ENCODE measurements at places on chromosomes 4 and X.

- DNase-seq, result no peak
Measured at GRCh38 chrX:43661521-43662240, 5.6 kb downstream of the MAOA start.

DNA sequence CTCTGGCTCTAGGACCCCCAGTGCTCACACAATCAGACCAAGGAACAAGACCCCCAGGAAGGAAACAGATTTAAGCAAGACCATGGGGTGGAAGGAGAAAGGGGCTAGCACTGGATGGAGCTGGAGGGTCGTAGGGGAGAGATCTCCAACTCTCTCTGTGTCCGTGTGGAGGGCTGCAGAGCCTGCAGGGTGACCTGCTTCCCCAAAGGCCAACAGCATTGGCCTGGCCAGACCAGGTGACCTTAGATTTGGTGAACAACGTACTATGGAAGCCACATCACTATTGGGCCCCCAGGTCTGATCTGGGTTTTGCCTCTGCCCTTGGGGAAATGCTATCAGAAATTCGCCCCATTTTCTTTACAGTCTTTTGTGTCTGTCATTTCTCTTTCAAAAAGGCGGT, 26.0 kb downstream of the NLGN3 start:
- no peak for DNase-seq

GRCh38 chr4:188263321-188263720, 124.1 kb downstream of the TRIML1 start:
- DNase-seq, result no peak

DNA sequence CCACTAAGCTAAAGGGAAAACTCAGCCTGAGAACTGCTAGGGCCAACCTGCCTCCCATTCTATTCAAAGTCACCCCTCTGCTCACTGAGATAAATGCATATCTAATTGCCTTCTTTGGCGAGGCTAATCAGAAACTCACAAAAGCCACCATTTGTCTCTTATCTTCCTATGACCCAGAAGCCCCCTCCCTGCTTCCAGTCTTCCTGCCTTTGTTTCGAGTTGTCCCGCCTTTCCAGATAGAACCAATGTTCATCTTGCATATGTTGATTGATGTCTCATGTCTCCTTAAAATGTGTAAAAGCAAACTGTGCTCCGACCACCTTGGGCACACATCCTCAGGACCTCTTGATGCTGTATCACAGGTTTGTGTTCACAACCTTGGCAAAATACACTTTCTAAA, 459.8 kb downstream of the FSTL5 start:
- DNase-seq, result no peak

- DNase-seq, result no peak
Measured at GRCh38 chr4:76736414-76736813, 161.5 kb downstream of the SOWAHB start.

- DNase-seq, result no peak
Measured at GRCh38 chr4:89898304-89898716, 3.7 kb downstream of the MMRN1 start.

- DNase-seq, result no peak
Measured at GRCh38 chr4:181608181-181608580, 635.0 kb upstream of the TENM3 start.

DNA sequence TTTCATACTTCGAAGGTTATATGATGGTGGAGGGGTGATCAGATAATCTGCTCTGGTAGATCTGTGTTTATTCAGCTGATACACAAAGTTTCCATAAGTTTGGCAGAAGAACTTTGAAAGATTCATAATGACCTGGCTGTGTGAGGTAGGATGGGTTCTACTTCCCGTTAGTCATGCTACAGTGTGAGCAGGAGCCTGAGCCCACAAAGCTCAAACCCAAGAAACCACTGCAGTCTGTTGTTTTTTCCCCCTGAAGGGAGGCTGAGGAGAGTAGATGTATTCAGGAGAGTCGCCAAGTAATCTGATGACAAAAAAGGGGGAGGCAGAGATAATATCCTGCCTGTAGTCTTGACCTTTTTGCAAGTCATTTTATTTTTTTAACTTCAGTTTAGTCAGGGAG, 52.8 kb upstream of the PPP3CA start:
- no peak for DNase-seq

GRCh38 chr4:52244848-52245247, 193.7 kb downstream of the SPATA18 start:
- no peak for DNase-seq

DNA sequence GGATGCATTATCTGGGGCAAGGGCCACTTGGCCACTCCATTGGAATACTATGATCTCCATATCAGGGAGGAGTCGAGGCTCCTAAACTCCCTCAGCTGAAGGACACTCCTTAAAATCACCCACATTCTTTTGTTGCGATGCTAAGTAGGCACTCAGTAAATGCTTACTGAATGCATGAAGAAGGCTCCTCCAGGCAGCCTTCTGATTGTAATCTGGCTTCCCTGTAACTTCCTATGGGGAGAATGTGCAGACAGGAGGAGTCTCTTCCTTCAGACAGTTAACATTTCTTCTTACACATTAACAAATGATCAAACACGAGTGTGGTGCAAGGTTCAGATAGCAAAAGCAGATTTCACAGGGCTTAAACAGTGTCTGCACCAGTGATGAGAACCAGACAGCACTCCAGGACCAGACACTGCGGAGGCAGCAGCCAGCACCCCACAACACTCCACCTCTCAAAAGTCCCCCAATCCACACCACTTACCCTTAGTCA, 21.4 kb upstream of the USO1 start:
- DNase-seq, result no peak

- no peak for DNase-seq
Measured at GRCh38 chrX:314049-314448, 4.5 kb downstream of the GTPBP6 start.

- DNase-seq, result no peak
Measured at GRCh38 chr4:26937567-26937966, 76.9 kb downstream of the STIM2 start.

DNA sequence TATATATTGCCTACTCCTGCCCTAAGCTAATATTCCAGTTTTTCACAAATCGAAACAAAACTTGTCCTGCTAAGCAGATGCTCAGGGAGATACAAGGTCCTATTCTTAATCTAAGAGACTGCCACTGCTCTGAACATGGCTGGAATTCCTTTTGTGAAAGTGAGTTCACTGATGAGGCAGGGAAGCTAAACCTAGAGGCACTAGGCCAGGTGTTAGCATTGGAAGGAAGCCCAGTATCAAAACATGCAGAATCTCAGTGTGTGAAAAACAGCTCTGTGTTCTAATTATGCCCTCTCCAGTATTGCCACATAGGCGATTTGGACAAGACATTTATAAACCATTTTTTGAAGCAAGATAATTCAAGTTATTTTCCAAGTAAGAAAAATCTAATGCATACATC, 47.6 kb downstream of the ABCG2 start:
- no peak for DNase-seq

GRCh38 chr4:177308847-177309521, 690 bp upstream of the NEIL3 start:
- no peak for DNase-seq

- no peak for DNase-seq
Measured at GRCh38 chr4:3851881-3852280, 85.7 kb downstream of the ADRA2C start.

DNA sequence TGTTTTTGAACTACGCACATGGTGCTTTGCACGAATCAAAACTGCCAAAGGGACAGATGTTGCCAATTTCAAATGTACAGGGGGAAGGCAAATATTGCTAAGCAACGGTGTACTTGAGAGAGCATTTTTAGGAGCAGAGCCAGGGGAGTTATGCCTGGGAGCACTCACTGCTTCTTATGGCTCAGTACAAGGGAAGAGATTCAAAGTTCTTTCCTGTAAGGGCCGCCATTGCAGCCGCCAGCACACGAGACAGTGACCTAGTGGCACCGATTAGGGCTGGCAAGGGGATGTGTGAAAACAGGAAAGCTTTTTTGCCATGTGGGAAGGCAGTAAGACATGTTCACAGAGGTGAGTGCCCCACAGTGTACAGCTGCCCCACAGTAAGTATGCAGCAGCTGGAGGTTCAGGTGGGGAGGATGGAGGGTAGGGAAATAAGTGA, 133.8 kb downstream of the AFF1 start:
- no peak for DNase-seq

- DNase-seq, result no peak
Measured at GRCh38 chrX:118480172-118480571, 15.4 kb upstream of the DOCK11 start.

GRCh38 chr4:135185256-135185655, 983.7 kb upstream of the PABPC4L start:
- no peak for DNase-seq

- no peak for DNase-seq
Measured at GRCh38 chr4:145805490-145805889, 125.5 kb downstream of the C4orf51 start.

DNA sequence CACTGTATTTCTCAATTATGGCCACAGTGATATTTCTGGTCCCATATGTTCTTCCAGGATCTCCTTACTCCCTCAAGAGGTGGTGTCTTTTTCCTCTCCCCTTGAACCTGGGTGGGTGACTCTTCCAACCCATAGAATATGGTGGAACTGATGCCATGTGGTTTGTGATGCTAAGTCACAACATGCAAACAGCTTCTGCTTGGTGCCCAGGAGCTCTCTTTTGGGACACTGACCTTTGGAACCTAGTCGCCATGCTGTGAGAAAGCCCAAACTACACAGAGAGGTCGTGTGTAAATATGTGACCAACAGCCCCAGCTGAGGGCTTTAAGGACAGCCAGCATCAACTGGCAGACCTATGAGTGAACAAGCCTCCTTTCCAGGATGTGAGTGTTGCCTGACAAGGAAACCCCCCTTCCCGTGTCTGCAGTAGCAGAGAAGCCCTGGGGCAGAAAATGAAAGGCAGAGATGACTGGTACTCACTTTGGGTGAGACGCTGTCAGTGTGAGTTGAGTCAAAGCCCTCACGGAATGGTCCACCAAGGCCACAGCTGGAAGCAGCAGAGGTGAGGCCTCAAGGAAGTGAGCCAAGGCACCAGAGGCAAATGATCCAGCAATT, 223.4 kb downstream of the BCOR start:
- DNase-seq, result no peak

- DNase-seq, result no peak
Measured at GRCh38 chr4:185534866-185535611, at the start of gene PDLIM3. Gene PDLIM3, minus strand, starts transcription at chr4:185535507. Its CDS starts 73 bp downstream, at chr4:185535434.

DNA sequence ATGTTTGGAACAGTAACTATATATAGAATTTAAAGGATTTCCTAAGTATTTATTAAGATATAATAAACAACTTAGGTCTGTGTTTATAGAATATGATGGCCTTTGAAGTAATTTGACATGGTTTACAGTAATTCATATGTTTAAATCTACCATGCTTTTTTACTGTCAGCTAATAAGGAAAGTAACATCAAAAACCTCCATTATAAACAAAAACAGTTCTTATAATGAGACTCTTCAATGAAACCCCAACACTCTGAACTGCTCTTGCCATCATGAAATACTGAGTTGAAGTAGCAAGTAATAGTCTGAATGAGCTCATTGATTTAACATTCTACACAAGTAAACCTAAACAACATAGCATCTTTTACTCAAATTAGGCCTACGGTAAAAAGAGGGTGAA, 1236.5 kb downstream of the FSTL5 start:
- DNase-seq, result no peak

DNA sequence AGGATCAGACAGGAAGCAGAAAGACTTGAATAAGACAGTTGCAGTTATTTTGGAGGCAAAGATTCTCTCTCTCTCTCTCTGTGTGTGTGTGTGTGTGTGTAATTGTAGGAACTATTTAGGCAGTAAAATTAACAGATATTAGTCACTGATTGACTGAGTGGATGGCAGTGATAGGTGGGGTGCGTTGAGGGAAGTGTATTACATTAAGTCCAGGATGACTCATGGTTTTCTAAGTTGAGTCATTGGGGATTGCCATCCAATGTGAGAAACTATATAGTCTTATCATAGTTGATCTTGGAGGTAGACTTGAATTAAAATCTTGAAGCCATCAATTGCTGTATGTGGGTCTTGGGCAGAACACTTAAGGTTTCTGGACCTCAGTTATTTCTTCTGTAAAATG, 75.4 kb downstream of the AR start:
- no peak for DNase-seq

DNA sequence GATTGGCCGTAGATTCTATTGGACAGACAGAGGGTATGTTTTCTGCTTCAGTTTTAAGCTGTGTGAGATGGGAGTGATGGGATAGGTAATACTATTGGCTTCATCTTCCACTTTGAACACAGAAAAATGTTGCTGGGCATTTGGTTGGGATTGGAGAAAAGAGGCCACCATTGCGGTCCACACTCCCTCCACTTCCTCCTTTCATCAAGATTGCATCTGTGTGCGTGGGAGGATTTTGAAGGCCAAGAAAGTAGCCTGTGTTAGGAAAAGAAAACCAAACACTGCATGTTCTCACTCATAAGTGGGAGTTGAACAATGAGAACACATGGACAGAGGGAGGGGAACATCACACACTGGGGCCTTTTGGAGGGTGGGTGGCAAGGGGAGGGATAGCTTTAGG, 56.4 kb downstream of the EGF start:
- DNase-seq, result no peak

DNA sequence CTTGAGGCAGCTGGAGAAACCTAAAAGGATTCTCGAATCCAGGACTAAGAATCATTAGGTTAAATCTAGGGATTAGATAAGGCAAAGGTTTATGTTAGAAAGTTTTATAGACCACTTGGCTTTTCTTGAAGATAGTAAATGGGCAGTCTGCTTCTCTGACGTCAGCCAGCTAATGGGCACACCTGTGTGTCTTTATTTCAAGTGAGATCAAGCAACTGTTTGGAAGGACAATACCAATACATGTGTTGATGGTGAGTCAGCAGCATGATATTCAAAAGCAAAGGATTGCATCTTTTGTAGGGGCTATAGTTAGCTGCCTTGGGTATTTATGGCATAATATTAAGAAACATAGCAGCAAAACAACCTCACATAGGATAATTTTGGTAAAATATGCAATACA, 46.5 kb upstream of the GRPR start:
- no peak for DNase-seq

GRCh38 chr4:86967073-86967472, 32.3 kb downstream of the AFF1 start:
- no peak for DNase-seq

DNA sequence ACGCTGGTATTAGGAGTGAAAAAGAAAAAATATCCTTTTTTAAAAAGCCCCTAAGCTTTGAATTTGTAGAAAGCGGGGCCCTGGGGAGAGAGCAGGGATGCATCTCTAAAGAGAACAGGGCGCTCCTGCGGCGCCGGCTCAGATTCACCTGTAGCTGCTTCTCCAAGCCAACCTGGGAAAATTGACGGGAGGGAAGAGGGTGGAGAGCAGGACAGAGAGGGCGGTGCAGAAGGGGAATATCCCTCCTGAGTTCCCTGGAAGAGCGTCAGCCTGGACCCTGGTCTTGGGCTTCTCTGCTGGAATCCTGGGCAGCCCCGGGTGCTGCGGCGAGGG, 776 bp upstream of the SOWAHD start:
- no peak for DNase-seq

DNA sequence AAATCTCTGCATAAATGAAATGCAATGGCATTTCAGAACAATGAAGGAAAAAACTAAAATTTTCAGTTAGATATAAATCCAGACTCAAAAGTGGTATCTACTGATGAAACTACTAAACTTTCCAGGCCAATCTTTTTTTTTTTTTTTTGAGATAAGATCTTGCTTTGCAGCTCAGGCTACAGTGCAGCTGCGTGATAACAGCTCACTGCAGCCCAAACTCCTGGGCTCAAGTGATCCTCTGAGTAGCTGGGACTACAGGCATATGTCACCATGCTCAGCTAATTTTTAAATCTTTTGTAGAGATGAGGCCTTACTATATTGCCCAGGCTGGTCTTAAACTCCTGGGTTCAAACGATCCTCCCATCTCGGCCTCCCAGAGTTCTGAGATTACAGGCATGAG, 1228.2 kb upstream of the ADGRL3 start:
- DNase-seq, result no peak
